Activated T-cell treated with anti-CD3 and anti-CD28 coated beads, Interleukin-2, amount 50 U/mL, for 48 hours (primary cell): ENCODE measurements at places on chromosomes 16 and 17.
A peak's percentile ranks its signal among the peaks of the same experiment; 100 is the strongest.

DNA sequence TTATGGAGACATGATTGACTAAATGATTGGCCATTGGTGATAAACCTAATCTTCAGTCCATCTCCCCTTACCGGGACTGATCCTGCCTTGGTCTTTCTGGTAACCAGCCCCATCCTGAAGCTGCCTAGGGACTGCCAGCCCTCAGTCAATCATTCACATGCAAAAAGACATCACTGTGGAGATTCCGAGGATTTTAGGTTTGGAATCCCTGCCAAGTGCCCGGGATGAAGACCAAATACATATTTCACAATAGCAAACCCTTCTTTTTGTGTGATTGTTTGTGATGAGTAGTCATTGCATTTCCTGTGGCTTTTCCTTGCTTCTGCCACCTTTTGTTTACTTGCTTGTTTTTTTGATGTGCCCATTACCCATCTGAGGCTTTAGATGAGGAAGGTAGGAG lies 44.0 kb downstream of the EPN2 start:
- DNase-seq: no peak

DNA sequence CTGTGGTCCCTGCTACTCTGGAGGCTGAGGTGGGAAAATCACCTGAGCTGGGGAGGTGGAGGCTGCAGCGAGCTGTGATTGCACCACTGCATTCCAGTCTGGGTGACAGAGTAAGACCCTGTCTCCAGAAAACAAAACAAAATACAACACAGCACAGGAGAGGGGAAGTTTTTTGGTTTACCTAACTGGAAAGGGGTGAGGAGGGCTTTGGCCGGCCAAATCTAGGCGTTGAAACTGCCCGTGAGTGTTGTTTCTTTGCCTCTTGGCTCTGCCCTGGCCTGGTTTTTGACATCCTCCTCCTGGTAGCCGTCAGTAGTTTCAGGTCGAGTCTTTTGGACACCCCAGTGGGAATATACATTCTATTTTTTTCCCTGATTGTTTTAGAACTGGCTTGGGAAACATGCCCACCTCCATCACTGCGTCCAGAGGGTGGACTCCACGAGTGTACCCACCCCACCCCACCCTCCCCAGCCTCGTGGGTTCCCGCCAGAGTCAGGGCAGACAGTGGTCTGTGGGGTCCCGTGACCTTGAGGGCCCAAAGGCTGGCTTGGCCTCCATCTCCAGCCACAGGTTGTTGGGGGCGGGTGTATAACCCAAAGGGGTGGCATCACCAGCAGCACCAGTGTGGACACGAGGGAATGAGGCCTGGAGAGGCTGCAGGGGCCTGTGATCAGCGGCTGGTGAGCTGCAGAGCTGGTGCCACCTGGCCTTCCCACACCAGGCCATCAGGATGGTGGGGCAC lies 42.7 kb downstream of the NT5M start:
- DNase-seq: no peak

DNA sequence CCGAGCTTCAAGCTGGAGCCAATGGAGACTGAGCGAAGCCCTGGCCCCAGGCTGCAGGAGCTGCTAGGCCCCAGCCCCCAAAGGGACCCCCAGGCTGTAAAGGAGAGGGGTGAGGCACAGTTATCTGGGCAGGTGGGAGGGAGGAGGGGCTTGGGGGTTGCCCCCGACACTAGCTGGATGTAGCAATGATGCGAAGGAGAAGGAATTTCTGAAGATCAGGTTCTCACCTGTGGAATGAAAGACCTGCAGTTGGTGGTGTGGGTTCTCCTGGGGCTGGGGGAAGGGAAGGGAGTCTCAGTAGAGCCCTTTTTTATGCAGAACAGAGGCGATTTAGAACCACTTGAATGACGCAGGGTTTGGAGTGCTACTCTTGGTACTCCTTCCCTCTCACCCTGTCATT lies 1.8 kb downstream of the ZNF263 start:
- no peak for DNase-seq

- DNase-seq: no peak
These were observed 30.2 kb upstream of the ARHGAP44 start for GRCh38 chr17:12759090-12759489.

GRCh38 chr17:7886227-7887037 lies 2.2 kb upstream of the CHD3 start:
- peak; percentile 73 for DNase-seq

DNA sequence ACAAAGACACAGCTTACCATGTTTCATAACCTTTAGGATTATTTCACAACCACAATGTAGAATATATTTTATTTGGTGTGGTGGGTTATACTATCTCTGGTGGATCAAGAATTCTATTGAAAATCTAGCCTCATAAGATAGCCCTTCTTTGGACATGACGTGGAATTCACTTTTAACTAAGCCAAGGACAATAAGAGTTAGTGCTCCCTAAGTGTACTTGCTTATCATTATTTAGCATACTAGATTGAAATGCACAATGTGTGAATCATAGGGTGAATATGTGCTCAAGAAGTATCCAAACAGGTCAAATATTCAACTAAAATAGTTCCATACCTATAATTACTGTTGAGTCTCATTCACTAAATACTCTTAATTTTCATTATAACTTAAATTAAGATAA lies 1179.5 kb upstream of the GOT2 start:
- DNase-seq: no peak

DNA sequence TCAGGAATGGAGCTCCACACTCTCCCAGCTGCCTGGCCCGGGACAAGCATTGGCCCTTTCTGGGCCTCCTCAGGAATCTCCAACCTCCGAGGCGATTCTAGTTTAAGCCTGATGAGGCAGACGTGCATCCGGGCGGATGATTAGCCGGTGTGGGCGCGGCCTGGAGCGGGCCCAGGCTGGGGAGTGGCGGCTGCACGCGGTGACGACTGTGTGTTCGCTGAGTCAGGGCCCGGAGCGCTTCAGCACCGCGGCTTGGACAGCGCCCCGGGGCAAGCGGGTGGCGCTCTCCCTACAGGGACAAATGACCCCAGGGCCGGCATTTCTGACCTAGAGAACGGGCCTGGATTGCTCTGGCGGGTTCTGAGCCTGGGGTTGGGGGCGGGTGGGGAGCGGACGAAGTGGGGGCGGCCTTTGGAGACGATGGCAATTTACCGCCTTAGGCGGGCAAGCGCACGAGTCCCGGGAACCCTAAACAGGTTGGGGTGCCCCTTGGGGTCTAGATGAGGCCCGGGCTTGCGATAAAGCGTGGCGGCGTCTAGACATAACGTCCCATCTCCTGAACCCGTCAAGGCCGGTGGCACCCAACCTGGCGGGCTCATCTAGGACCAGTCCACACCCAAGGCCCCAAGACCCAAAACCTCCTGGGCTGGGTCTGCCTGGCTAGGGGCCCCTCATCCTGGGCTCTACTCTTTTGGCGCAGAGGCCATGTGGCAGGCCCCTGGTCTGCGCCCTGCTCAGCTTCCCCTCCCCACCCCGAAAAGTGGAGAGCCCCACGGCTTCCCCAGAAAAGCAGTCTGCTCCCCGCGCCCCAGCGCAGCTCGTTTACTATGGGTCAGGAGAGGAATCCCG lies 22.3 kb upstream of the ZNHIT3 start:
- peak; percentile 80 for DNase-seq

GRCh38 chr17:57010487-57010886 lies 32.6 kb downstream of the SCPEP1 start:
- DNase-seq: no peak

DNA sequence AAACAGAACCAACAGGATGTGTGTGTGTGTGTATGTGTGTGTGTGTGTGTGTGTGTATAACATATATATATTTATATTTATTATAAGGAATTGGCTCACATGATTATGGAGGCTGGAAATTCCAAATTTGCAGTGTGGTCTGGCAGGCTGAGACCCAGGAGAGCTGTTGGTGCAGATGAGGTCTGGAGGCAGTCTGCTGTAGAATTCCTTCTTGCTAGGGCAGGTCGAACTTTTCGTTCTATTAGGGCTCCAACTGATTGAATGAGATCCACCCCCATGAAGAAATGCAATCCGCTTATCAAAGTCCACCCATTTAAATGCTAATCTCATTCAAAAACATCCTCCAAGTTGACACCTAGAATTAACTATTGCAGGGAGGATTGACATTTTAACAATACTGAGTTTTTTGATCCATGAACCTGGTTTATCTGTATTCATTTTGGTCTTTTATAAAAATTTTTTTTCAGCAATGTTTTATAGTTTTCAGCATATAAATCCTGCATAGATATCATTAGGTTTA lies 85.0 kb downstream of the CYLD start:
- DNase-seq: no peak

- DNase-seq: peak; percentile 65
These were observed 520 bp downstream of the JPT2 start for GRCh38 chr16:1678500-1679098.

DNA sequence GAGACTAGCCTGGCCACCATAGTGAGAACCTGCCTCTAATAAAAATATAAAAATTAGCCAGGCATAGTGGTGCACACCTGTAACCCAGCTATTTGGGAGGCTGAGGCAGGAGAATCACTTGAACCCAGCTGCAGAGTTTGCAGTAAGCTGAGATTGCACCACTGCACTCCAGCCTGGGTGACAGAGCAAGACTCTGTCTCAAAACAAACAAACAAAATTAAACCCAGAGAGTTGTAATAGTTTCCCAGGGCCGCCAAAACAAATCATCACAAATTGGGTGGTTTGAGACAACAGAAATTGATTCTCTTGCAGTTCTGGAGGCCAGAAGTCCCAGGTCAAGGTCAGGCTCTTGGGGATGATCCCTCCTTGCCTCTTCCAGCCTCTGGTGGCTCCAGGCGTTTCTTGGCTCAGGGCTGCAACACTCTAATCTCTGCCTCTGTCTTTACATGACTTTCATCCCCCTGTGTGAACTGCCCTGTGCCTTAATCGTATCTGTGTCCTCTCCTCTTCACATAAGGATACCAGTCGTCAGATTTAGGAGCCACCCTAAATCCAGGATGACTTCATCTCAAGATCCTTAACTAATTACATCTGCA lies 100.3 kb upstream of the NOL11 start:
- DNase-seq: no peak

DNA sequence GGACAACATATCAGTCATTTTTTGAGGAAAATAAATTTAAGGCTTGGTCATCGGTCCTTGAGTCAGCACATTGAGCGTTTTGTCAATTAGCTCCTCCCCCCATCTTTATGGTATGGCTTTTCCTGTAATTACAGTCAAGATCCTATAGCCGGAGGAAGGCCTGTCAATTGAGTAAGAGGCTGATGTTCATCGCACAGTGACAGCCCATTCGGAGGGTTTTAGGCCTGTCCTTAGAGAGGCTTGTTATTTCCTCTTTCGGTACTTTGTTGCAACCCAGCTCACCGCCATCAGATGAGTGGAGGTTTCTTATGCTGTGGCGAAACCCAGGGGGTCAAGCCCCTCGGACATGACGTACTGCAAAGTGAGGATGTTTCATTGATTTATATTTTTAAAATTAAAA lies 395.2 kb downstream of the WWOX start:
- DNase-seq: no peak

- no peak for DNase-seq
These were observed 110.2 kb upstream of the ELAC2 start for GRCh38 chr17:13127921-13128602.

GRCh38 chr16:68146585-68146984 lies 61.4 kb downstream of the NFATC3 start:
- DNase-seq: no peak

- no peak for DNase-seq
These were observed 524.4 kb upstream of the CDH5 start for GRCh38 chr16:65842067-65842466.

GRCh38 chr17:17576772-17577234 lies 14.7 kb downstream of the PEMT start:
- no peak for DNase-seq

DNA sequence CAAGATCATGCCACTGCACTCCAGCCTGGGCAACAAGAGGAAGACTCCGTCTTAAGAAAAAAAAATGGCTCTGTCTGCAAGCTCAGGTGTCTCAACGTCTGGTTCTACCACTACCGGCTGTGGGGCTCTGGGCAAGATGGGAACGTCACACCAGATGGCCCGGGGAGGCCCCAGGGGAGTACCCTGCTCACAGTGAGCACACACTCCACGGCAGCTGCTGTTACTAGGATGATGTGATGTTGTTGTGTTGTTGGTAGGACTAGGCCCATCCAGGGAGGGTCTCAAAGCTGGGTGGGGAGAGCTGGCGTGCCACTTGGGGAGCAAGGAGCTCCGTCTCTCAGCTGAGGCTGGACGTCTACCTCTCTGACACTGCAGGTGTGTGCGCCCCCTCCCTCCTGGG lies 9.4 kb upstream of the NPTX1 start:
- no peak for DNase-seq

DNA sequence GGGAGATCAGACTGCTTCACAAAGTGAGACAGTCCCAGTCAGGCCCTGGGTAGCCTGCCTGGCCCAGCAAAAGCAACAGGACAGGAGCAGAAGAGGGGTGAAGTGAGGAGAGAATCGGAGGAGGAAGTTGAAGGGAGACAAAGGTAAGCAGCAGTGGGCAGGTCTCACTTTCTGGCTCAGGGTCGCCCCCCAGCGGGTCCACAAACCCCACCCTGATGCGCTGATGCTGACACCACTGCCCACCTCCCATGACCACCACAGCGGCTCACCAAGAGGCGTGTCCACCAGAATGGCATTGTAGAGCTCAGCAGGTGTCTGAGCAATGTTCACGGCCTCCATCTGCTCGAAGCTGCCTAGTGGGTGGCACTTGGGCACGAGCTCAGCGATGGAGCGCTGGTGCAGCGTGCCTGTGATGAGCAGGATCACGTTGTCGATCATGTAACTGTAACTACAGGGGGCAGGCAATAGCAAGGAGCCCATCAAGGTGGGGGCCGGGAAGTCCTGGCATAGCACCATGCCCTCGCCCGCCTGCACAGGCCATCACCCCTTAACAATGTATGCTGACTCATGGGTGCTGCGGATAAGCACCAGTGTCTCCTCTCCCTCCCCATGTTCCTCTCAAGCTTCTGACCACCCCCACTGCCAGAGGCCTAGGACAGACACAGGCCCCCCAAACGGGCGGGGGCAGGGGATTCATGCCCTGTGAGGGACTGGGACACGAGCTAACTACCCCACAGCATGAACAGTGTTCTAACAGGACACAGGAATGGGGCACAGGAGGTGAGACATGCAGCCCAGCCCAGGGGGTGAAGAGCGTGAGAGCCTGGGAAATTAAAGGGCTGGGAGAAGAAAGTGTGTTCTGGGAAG lies 13.6 kb downstream of the HSD11B2 start:
- DNase-seq: no peak

GRCh38 chr17:36127911-36128310 lies 24.3 kb downstream of the CCL4 start:
- DNase-seq: no peak
